WTC11 (cell line): ENCODE measurements at places on chromosomes 12 and 14.

GRCh38 chr14:81511111-81511904 is 22.3 kb downstream of the SEL1L start:
- no peak for DNase-seq

GRCh38 chr14:104794099-104794498 is 1.4 kb downstream of the AKT1 start:
- DNase-seq, result peak; percentile 89

DNA sequence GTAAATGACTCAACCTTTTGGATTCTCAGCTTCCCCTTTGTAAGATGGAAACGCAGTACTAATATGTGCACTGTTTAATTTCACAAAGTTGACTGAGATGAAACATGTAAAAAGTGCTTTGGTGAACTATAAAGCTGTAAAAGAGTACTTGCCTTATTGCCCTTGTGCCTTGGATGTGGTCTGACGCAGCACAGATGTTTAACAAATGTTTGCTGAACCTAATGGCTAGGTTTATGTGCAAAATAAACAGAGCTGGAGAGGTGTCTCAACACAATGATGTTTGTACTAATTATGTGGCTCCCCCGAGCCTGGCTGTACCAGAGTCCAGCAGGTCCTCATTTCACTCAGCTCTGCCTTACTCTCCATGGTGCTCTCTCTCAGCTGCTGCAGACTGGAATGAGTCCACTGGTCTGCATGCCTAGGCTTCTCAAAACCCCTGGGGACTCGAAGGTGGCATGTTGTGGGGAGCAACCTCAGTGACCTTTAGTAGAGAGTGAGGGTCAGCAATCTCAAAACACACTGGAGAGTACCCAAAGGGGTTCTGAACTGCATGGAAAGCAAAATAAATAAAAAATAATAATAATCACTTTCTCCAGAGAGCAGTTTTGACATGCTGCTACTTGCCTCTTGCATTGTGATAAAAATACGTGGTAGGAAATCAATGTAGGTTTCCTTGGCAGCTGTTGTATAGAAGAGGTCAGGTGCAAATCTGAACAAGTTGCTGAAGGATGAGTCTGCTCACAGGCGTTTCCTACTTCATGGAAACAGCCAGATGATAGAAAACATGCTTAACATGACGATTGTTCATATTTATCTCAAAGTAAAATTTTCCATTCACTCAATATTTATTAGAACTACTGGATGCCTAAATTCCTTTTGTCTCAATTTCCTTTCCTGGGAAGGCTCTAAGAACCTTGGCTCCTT is 8.5 kb upstream of the AMIGO2 start:
- no peak for DNase-seq

- no peak for DNase-seq
Measured at GRCh38 chr12:51434305-51434704, 9.7 kb downstream of the SLC4A8 start.

GRCh38 chr14:59195912-59196311 is 7.4 kb downstream of the DAAM1 start:
- DNase-seq, result no peak

DNA sequence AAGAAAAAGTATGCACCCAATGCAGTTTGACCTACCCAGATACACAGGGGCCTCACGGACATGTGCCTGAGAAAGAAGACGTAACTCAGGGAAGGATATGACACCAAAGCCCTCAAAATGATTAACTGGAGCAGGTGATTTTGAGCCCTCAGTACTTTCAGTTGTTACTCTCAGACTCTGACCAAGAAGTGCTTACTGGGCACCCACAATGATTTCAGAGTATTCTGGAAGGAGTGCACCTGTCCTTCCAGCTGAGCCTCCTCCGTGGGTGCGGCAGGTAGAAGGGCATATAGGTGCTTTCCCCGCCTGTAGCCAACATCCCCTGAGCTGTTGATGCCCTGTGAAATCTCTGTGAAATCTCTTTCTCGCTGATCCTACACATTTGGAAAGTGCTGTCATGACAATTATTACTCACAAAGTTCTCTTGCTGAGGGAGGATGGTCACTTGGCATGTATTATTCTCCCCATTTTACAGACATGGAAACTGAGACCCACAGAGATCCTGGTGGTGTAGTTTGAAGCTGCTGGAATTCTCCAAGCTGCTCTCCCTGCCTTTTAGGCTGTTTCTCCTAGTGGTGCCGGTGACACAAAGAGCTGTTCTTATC is 154.3 kb upstream of the CCND2 start:
- no peak for DNase-seq

DNA sequence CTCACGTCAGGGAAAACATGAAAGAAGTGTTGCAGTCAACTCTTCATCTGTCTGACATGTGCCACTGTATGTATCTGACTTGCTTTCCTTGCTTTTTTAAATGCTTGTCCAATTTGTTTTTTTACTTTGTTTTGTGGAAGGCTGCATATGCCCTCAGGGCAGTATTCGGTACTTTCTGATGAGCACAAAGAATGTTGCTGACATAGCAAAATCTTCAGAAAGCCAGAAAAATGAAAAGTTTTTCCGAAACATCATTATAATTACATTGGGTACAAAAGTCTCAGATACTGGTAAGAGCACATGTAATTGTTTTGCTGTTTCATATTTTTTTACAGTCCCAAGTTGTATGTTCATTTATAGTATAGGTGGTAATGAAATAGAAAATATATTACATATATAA is 144.3 kb downstream of the NTS start:
- DNase-seq, result no peak

DNA sequence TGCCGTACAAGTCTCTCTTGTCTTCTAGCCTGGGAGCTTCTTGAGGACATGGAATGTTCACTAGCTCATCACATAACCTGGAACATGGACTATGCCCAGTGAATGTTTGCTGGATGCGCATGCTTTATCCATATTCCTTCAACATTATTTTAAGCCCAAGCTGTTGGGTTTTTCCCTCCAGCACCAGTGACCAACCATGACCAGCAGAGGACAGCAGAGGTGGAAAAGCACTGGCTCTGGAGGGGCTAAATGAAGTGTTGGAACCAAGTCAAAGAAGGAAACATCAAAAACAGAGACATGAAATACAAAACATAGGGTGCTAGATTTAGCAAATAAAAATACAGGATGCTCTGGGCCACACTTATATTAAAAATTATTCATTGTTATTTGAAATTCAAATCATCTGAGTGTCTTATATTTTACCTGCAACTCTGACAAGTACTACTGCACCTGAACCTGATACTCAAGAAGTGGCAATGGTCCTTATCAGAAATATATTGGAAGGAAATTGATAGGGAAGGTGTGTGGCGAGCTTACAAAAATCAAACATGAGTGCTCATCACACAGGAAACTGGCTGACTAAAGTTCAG is 23.1 kb upstream of the HELB start:
- no peak for DNase-seq

DNA sequence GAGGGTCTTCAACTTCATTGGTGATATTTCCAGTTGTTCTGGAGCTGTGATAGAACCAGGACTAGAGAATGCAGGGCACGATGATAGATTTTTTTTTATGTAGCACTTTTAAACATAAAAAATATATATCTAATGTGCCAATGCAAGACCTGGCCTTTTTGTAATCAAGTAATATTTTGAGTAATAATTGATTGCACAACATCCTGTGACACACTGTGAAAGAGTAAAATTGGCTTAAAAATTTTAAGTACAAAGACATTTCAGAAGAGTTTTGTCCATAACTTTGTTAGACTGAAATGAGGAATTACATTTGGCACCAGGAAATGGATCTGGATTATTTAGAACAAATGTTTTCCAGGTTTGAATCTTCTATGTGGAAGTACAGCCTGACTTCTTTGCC is 22.1 kb downstream of the PRKCH start:
- DNase-seq, result no peak

DNA sequence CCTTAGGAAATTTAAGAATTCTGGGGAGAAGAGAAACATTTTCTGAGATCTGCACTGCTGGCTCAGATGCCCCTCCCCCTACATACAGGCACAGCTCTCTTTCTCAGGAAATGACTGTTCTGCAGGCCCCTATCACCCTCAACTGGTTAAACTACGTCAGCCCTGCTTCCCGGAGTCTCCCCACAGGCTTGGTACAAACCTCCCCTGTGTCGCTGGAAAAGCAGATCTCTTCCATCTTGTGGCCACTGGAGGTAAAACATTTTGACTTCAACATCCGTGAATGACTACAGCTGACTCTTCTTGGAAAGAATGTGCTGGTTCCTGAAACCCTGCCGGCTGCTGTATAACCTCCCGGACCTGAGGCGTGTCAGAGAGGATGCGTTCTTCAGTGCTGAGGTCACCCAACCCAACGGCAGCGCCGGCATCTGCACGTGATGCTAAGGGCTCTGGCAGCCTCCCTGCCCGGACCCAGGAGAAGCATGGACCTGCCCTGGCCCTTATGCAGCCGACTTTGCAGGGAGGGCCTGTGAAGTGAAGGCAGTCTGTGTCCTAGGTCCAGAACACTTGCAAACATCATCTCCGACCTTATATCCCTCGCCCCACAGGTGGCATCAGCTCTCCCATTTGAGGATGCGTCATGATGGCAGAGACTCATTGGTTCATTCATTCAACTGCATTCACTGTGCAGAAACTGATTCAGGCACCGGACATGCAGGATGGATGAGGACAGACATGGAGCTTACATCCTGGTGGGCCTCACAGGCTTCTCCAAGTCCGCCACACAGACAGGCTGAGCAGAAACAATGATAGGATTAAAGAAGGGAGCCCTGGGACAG is 129.2 kb downstream of the GCH1 start:
- peak; percentile 76 for DNase-seq

DNA sequence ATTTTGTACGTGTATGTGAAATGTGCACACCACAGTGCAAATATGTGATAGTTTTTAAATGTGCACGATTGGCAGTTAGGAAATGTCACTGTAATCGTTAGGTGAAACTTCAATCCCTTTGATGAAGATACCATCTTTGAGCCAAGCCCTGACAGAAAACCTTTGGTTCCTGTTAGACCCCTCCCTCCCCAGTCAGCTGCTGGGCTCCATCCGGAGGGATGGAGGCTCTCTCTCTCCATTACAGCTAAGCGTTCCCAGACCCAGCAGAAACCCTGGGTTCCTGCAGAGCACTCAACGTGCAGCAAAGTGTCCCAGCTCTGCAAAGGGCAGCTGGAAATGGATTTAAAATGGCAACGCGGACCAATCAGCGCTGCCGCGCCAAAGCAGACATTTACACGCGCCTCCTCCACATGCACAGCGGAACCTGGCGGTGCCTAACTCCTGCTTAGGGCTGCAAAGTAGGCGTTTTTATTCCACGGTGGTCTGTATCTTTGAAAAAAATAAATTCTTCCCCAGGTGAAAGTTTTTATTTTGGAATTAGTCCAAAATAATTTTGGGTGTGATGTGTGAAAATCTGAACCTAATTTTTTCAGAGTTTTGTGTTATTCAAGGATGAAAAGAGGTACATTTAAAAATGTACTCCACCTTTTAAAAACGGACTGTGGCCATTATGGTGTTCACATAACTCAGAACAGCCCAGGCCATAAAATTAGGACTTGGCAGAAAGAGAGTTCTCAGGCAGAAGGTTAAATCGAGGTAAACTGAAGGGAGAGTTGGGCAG is 1.4 kb upstream of the HMGA2 start:
- DNase-seq, result peak; percentile 79

DNA sequence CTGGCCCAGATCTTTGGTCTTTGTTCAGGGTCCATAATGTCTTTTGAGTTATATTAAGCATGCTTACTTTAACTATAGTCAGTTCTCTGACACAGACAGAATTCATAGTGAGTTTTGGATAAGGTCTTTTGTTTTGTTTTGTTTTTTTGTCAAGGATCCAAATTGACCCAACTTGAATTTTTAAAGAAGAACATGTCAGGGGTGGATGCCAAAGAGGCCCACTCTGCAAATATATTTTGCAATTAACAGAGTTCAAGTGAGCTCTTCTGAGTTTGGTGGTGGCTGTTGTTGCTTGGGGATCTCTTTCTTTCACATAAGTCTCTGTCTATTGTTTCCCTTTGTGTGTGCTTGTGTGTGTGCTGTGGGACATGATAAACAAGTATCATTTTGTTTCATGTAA is 34.4 kb upstream of the PMCH start:
- no peak for DNase-seq

- DNase-seq, result no peak
Measured at GRCh38 chr12:14979468-14979867, 6.6 kb downstream of the PDE6H start.

GRCh38 chr12:5184186-5184585 is 140.5 kb downstream of the KCNA5 start:
- DNase-seq, result no peak

- DNase-seq, result no peak
Measured at GRCh38 chr14:23430016-23430722, 5.3 kb downstream of the MYH7 start.

GRCh38 chr12:19964549-19964948 is 403.8 kb upstream of the PDE3A start:
- no peak for DNase-seq

- no peak for DNase-seq
Measured at GRCh38 chr12:58570411-58570810, 349.9 kb downstream of the LRIG3 start.

DNA sequence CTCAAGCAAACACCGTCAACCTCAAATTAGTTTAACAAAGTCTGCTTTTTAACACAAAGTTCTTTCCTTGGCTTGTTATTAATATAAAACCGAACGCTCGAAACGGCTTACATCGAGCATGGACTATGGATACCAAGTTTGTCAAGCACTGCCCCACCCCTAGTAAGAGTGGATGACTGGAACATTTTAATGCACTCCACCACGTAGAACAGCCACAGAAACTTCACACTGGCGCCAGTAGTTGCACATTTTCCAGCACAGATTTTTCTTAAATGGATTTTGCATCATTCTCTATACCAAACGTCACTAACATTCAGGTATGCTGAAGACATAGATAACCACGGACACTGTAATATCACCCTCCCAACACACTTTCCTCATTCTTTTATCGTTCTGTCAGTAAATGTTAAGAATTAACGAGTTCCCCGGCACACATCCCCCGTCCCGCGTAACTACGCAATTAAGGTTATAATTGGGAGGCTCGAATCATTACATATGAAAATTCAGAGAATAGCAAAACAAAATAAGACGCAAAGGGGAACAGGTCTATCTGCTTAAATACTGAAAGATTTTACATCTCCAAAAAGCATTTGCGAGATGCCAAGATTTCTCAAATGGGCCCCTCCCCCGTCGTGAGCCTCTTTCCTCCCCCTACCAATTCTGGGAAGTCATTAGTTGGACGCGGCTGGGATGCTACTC is 990 bp downstream of the FERMT2 start:
- no peak for DNase-seq

- DNase-seq, result no peak
Measured at GRCh38 chr12:95298916-95299315, 81.3 kb downstream of the VEZT start.

GRCh38 chr14:57293866-57294837 is 25.4 kb downstream of the AP5M1 start:
- no peak for DNase-seq

DNA sequence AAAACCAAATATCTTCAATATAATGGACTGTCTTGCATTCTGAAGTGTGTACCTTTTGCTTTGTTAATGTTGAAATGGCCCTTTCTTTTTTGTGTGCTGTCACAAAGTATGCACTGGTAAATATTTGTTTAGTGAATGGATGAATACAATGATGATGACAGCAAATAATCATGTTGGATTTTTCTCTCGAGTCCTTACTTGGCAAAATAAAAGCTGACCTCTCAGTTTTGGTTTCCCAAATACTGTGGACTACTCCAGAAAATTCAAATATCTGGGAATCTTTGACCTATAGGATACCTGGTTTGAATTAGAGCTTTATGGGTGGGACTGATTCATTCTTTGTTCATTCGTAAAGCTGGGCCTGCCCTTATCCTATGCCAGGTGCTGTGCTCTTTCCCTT is 5.5 kb downstream of the UBE3B start:
- no peak for DNase-seq
